ENCODE measurements at places on chromosomes 5 and 9. TPM values are rescaled to one million over a fixed set of nuclear protein-coding genes. Genes with fewer than 3 reads are reported as not detected.

- no peak for DNase-seq
Observed at GRCh38 chr5:4963265-4963664, 176.9 kb upstream of the ADAMTS16 start.

DNA sequence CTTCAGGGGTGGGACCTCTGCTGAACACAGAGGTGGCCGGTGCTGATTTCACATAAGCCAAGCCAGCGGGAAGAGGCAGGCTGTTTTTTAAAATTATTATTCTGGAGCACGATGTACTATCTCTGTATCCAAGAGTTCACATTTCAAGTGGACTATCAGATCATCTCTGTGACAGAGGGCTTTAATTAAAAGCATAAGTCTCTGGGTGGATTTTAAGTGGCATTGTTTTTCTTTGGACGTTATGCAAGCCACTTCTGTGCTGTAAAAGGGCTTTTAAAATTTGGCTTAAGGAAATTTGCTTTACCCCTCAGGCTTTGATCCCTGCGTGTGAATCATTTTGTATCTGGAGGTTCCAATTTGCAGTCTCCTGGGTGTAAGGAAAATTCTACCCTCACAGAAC is 124.7 kb downstream of the PALM2AKAP2 start:
- DNase-seq: no peak

GRCh38 chr9:19186232-19186631 is 44.3 kb upstream of the DENND4C start:
- no peak for DNase-seq

The ADAMTS12 gene
- total RNA-seq: 2.8 TPM

GRCh38 chr9:84839541-84839940 is 170.0 kb downstream of the NTRK2 start:
- DNase-seq: no peak

- no peak for DNase-seq
Observed at GRCh38 chr5:172450453-172450852, 3.9 kb downstream of the SH3PXD2B start.

DNA sequence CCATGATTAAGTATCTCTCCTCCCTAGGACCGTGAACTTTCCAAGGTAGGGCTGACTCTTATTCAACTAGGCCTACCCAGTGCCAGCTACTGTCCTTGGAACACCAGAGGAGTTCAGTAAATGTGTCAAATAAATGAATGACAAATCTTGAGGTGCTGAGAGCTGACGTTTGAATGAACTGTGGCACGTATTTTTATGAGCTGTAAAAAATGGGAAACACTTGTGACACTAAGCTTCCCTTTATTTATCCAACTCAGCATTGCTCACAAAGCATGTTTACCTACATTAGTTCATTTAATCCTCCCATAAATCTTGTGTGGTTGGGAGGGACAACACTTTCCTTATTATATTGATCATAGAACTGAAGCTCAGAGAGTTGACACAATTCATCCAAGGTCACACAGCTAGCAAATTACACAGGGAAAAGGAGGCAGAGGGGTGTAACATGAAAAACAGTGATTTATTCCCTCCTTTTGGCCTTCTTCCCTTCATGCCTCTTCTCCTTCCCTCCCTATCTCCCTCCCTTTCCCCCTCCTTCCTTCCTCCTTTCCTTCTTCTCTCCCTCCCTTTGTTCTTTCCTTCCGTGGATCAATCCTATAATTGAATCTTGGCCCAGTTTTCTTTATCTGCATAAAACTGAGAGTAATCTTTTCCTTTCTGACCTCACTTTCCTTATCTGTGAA is 412.6 kb downstream of the DMRT2 start:
- DNase-seq: no peak

DNA sequence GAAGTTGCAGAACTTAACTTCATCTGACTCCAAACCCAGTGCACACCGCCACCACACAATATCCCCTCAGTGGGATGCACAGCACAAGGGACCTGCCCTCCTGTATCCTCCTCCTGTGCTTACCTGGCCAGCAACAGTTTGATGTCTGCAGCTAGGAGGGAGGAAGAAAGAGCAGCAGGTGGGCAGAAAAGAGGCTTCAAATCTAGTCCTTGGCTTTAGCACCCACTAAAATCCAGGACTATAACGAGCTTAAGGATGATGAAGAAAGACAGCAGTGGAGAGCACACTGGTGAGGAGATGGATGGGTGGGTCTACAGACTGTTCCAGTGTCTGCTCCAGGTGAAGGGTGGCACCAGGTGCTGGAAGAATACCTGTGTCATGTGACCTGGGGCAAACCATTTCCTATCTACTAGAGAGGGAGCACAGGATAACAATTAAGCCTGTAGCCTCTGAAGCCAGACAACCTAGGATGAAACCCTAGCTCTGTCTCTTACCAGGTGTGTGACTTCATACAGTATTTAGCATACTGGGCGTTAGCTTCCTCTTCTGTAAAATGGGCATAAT is 100.0 kb downstream of the SH3TC2 start:
- DNase-seq: no peak

DNA sequence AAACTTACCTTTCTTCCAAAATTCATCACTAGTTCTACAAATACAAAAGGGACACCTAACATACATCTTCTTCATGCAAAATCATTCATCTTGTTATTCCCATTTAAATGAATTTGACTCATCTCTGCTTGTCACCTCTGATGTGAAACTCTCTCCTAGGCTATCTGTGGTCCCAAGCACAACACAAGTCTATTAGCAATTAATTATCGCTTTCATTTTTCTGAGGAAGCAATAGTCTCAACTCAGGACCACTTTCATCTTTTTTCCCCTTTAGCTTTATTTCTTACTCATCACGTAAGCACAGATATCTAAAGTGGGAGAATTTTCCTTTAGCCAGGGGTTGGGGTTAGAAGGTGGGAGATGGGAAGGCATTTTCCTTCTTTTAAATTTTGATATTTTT is 131.9 kb downstream of the ST8SIA4 start:
- DNase-seq: no peak

DNA sequence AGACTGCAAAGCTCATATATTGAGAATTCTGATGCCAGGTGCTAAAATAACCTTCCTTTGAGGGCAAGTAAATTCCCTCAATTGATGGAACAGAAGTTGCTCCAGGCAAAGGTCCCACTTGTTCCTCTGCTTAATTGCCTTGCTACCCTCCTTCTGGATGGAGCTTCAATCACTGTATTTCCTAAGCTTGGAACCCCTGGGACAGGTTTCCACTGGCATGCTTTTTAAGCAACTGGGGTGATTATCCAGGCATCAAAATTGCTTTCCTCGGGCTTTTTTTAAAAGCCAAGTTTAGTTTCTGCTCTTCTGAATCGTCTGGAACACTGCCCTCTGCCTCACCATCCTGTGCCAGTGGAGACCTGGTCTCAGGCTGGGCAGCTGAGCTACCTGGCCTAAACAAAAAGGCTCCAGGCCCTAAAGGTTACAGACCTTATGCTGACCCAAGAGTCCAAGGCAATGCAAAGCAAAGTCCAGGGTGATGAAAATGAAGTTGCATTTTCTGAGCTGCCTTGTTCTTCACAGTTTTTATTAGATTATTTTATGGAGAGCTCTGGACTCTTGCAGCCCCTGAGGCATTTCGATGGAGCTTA is 167.9 kb upstream of the CD180 start:
- DNase-seq: no peak

The PSMB7 gene
- 133 TPM for total RNA-seq

- DNase-seq: no peak
Observed at GRCh38 chr5:97133101-97133500, 9.3 kb downstream of the LIX1 start.

The PDE6A gene
- 0.13 TPM for total RNA-seq

DNA sequence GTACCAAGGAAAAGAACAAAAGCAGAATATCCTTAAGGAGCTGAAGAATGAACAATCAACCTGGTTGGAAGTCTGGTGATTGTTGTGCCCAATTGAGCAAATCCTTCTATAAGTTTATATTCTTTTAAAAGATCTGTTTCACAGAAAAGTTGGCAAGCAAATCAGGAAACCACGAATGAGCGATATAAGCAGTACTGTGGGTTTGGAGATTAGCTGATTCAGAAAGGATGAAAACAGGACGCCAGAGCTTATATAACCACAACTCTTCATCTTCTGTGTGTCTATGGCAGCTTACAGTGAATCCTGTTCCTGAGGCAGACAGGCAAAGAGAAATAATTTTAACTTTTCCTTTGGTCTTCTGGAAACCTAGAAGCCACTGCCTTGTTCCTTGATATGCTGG is 61.7 kb downstream of the SLC38A9 start:
- DNase-seq: no peak

- DNase-seq: no peak
Observed at GRCh38 chr5:172321593-172321992, 38.0 kb upstream of the UBTD2 start.

The JAKMIP2 gene
- total RNA-seq: 0.11 TPM

GRCh38 chr5:172574871-172575223 is 66.2 kb upstream of the NEURL1B start:
- no peak for DNase-seq

GRCh38 chr5:44358421-44358820 is 30.8 kb downstream of the FGF10 start:
- no peak for DNase-seq

DNA sequence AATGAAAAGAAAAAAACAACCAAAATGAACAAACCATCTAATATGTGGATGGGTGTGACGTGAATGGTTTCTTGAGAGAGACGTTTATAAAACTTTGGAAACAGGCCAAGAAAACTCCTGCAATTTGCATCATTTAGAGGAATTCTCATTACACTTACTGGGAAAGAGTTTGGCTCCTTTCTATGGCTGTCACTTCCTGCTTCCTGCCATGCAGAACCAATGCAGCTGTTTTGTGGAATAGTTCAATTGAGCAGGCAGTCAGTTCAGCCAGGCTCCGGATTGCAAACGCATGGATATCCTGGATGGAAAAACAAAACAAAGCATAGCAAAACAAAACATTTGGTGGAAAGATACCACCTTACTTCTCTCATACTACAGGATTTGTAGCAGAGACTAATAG is 36.6 kb downstream of the FAM114A2 start:
- DNase-seq: no peak
